ENCODE measurements at places on chromosomes 2 and 18. TPM values are rescaled to one million over a fixed set of nuclear protein-coding genes. Genes with fewer than 3 reads are reported as not detected.

- peaks cover 4% of the 10 kb centered on the region for H3K4me1 ChIP-seq
- peaks cover 14% of the 10 kb centered on the region for H3K27me3 ChIP-seq
- H3K4me3 ChIP-seq, result no peak overlapping the region
- no peaks in the 10 kb centered on the region for H3K36me3 ChIP-seq
- DNase-seq, result no peak
Observed at GRCh38 chr2:154698721-154699574, 453 bp downstream of the KCNJ3 start.

The PER2 gene
- 5.5 TPM for total RNA-seq

DNA sequence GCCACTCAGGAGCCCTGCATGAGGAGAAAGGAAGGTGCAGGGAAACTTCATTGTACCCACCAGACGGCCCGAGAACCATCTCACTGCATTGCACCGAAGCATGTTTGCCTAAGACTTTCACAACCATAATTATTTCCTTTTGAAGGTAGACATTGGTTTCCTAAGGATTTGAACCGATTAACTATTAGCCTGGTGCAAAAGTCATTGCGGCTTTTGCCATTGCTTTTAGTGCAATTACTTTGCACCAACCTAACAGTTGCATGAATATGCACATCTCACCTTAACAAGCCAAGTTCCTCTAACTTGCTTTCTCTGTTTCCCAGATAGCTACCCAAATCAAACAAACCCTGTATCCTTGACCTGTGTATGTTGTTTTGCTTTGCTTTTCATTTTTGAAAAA is 516.3 kb upstream of the ID2 start:
- H3K27ac ChIP-seq, result no peak overlapping the region
- H3K4me1 ChIP-seq, result no peaks in the 10 kb centered on the region
- no peak for DNase-seq
- no peak overlapping the region for H3K4me3 ChIP-seq
- H3K27me3 ChIP-seq, result no peaks in the 10 kb centered on the region

DNA sequence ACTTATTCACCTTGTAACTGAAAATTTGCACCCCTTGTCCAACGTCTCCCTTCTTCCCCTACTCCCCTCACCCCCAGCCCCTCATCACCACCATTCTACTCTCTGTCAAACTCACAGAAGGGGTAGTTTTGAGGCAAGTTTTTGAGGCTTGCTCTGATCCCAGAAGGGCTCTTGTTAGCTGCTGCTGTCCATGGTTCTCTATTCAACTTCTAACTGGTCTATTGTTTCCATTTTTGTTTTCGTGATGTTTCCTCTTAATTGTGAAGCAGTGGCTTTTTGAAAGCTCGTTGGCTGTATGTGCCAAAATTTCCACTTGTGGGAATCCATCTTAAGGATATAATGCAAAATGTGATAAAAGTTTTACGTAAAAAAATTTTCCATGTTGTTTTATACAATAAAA is 92.5 kb upstream of the CRACDL start:
- H3K4me1 ChIP-seq, result no peaks in the 10 kb centered on the region
- H3K27ac ChIP-seq, result no peak overlapping the region
- no peak overlapping the region for H3K4me3 ChIP-seq
- no peaks in the 10 kb centered on the region for H3K36me3 ChIP-seq
- no peaks in the 10 kb centered on the region for H3K27me3 ChIP-seq
- DNase-seq, result no peak

GRCh38 chr18:73683409-73684238 is 464.0 kb downstream of the FBXO15 start:
- no peak for DNase-seq
- H3K36me3 ChIP-seq, result no peaks in the 10 kb centered on the region
- no peaks in the 10 kb centered on the region for H3K27me3 ChIP-seq
- H3K4me1 ChIP-seq, result peaks cover 5% of the 10 kb centered on the region
- H3K27ac ChIP-seq, result no peak overlapping the region
- H3K4me3 ChIP-seq, result no peak overlapping the region

The MYO5B gene
- total RNA-seq, result 6.9 TPM

GRCh38 chr2:126859631-126860030 is 39.1 kb upstream of the TEX51 start:
- H3K36me3 ChIP-seq, result no peaks in the 10 kb centered on the region
- no peak overlapping the region for H3K4me3 ChIP-seq
- no peaks in the 10 kb centered on the region for H3K4me1 ChIP-seq
- DNase-seq, result no peak

GRCh38 chr2:240502059-240502429 is 55.7 kb downstream of the ANKMY1 start:
- H3K36me3 ChIP-seq, result no peaks in the 10 kb centered on the region
- H3K4me3 ChIP-seq, result no peak overlapping the region
- DNase-seq, result no peak
- H3K27me3 ChIP-seq, result no peaks in the 10 kb centered on the region
- no peak overlapping the region for H3K27ac ChIP-seq

DNA sequence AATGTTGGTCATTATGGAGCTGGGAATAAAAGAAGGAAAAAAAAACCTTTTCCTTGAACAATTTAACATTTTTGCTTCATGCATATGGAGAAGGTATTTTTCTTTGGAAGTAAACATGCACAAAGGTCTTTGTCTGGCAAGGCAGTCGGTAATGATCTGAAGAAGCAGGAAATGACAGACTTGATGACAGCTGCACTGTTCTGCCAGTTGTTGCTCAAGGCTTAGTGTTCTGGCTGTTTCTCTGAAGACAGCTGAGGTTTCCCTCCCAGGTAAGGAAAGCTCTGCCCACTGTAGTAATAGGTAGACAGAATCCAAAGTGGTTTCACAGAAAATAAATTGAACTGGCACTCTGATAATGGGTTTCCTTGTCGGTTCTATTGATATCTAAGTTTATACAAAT is 308.4 kb upstream of the GCFC2 start:
- no peaks in the 10 kb centered on the region for H3K27me3 ChIP-seq
- H3K4me1 ChIP-seq, result no peaks in the 10 kb centered on the region
- no peak overlapping the region for H3K27ac ChIP-seq
- no peak overlapping the region for H3K4me3 ChIP-seq
- no peak for DNase-seq
- H3K36me3 ChIP-seq, result no peaks in the 10 kb centered on the region

DNA sequence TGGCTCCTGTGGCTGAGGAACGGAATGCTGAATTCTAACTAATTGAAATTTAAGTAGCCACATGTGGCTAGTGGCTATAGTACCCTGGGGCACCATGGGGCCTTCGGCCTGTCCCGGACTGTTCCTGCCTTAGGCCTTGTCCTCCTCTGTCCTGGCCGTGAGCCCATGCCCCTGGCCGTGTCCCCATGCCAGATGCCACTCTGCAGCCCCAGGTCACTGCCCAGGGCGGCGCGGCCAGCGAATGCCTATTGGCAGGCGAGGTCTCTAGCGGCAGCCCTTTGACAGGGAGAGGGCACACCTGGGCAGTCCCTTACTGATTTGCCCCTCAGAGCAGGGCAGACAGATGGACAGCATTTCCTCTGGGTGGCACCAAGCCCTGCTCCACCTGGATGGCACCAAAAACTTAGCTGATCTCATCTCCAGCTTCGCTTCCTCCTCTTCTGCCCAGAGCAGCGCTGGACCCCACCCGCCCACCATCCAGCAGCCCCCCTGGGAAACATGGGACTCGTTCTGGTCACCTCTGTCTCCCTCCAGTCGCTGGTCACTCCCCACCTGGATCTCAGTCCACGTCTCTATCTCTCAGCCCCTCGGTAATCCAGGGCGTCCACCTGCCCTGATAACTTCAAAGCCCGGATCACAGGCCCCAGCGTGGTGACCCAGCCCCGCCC is 1.1 kb upstream of the DGKD start:
- H3K4me1 ChIP-seq, result no peaks in the 10 kb centered on the region
- H3K36me3 ChIP-seq, result no peaks in the 10 kb centered on the region
- no peak overlapping the region for H3K4me3 ChIP-seq
- no peaks in the 10 kb centered on the region for H3K27me3 ChIP-seq
- DNase-seq, result no peak
- no peak overlapping the region for H3K27ac ChIP-seq

The PAX8 gene
- total RNA-seq, result not detected

GRCh38 chr2:186697536-186697935 is 3.7 kb downstream of the FAM171B start:
- peaks cover 3% of the 10 kb centered on the region for H3K4me1 ChIP-seq
- H3K4me3 ChIP-seq, result no peak overlapping the region
- DNase-seq, result no peak
- H3K27ac ChIP-seq, result no peak overlapping the region

GRCh38 chr2:152094014-152094413 is 4.8 kb downstream of the CACNB4 start:
- no peaks in the 10 kb centered on the region for H3K4me1 ChIP-seq
- H3K27ac ChIP-seq, result no peak overlapping the region
- DNase-seq, result no peak
- H3K36me3 ChIP-seq, result no peaks in the 10 kb centered on the region
- H3K4me3 ChIP-seq, result no peak overlapping the region

- peaks cover 5% of the 10 kb centered on the region for H3K4me1 ChIP-seq
- H3K27me3 ChIP-seq, result no peaks in the 10 kb centered on the region
- DNase-seq, result peak; percentile 62
- no peak overlapping the region for H3K27ac ChIP-seq
- no peak overlapping the region for H3K4me3 ChIP-seq
- no peaks in the 10 kb centered on the region for H3K36me3 ChIP-seq
Observed at GRCh38 chr2:121810959-121811853, 55.8 kb downstream of the TSN start.

The FOXD4L1 gene
- total RNA-seq, result not detected

The PDE11A gene
- total RNA-seq, result 0.19 TPM

The TMEM37 gene
- 11.0 TPM for total RNA-seq

DNA sequence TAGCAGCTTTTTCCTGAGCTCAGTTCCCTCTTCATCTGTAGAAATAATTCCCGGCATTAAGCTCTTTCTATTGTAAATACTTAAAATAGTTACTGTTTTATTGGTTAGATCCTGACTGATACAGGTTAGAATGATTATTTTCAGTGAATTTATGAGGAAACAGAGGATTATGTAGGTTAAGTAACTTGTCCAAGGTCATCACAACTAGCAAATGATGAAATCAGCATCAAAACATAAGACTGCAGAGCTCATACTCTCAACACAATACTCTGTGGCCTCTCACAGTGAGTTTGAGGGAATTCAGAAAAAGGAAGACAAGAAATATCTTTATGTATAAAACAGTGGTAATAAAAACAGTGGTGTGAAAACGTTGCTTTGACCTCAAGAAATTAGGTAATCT is 113.2 kb upstream of the DLX2 start:
- H3K27ac ChIP-seq, result no peak overlapping the region
- DNase-seq, result no peak
- H3K27me3 ChIP-seq, result no peaks in the 10 kb centered on the region
- no peaks in the 10 kb centered on the region for H3K36me3 ChIP-seq
- no peak overlapping the region for H3K4me3 ChIP-seq
- H3K4me1 ChIP-seq, result peaks cover 3% of the 10 kb centered on the region

- peaks cover 3% of the 10 kb centered on the region for H3K4me1 ChIP-seq
- H3K27me3 ChIP-seq, result no peaks in the 10 kb centered on the region
- no peak overlapping the region for H3K4me3 ChIP-seq
- H3K27ac ChIP-seq, result no peak overlapping the region
- no peak for DNase-seq
Observed at GRCh38 chr2:86249579-86250391, 50.5 kb downstream of the MRPL35 start.

DNA sequence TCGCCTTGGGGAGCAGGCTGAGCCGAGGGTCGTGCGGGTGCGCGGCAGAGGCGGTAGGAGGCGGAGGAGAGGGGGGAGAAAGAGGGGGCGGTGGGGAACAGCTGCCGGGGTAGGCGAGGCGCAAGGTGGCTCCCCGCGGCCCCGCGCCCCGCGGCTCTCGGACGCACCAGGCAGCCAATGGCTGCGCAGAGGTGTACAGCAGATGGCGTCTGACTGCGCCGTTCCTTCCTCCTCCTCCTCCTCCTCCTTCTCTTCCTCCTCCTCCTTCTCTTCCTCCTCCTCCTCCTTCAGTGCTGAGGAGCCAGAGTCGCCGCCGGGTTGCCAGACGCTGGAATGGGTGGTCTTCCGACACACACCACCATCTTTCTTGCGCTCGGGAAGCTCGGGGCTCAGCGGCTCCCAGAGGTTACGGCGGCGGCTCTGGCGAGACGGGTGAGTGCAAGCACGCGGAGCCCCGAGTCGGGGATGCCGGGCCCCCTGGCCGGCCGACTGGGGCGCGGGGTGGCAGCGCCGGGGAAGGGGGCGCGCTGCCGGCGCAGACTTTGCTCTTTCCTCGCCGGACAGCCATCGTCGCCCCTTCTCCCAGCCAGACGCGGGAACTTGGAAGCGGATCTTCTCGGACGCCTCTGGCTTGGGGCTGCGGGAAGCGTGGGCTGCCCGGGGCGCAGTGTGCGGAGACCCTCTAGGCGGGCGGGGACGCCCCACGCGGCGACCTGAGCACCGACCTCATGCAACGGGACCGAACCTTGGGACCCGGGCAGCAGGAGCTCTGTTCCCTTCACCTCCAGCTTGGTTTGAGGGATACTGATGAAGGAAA is at the start of gene THSD7B:
THSD7B (plus strand) TSS at position 290 of the 817 bp plus-strand sequence. CDS start 116,634 bp downstream, outside the sequence.
- H3K4me3 ChIP-seq, result peak within 1 kb of the TSS; percentile 77
- H3K27ac ChIP-seq, result no peak within 1 kb of the TSS
- DNase-seq, result peak; percentile 60
- peaks cover 2% of the 10 kb centered on the region for H3K4me1 ChIP-seq

DNA sequence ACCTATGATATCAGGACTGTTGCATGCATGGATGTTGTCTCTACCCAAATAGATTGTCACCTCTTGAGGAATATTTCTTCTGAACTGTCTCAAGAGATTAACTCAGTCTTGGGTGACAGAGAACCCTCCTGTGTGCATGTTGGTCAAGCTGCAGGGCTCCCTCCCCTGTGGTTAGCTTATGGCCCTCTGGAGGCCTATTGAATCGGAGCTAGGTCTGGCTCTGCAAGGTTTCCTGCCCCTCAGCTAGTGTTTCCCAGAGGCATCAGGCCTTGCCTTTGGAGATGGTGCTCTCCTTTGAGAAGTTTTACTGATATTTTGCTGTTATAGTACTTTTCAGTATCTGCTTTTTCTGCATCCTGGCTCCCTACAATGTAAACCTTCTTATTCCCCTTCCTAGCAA is 769.2 kb upstream of the FAM98A start:
- no peaks in the 10 kb centered on the region for H3K4me1 ChIP-seq

DNA sequence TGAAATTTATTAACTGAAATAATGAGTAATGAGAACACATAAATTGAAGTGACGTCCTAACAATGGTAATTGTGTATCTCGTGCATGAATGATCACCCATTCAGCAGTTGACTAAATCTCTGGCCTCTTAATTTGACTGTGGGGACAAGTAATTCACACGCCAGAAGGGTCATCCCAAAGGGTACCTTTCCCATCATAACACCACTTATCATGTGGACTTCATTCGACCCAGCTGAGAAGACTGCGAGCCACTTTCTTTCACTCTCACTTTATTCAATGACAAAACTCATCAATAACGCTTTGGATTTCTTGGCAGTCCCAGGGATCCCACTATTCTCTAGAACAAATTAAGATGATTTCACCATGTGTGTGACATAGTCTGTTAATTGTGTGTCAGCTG is 62.7 kb upstream of the LYPD1 start:
- no peaks in the 10 kb centered on the region for H3K27me3 ChIP-seq
- no peak overlapping the region for H3K4me3 ChIP-seq
- H3K36me3 ChIP-seq, result no peaks in the 10 kb centered on the region

DNA sequence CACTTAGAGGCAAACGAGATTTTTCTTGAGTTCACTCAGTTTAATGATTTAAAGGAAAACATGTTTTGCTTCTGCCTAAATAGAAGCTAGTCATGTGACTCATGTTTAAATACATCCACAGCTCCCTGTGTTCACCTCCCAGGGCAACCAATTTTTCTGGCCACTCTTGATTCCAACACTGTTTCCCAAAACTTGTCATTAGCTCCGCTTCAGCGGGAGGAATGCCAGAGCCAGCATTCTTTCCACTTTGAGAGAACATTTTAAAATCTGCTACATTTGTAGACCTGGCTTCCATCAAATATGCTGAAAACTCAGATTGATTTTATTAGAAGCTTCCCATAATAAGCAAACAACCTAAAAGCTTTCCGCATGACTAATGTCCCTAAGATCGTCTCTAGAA is 2.8 kb upstream of the CYS1 start:
- peaks cover 13% of the 10 kb centered on the region for H3K27me3 ChIP-seq
- H3K36me3 ChIP-seq, result no peaks in the 10 kb centered on the region
- 0 out of 2 replicates have a peak, but pooled peaks cover 4% of the 10 kb centered on the region for H3K4me1 ChIP-seq
